ENCODE measurements at places on chromosomes 12 and 14. TPM values are rescaled to one million over a fixed set of nuclear protein-coding genes. Genes with fewer than 3 reads are reported as not detected.

The ALDH1L2 gene
- total RNA-seq = 17.2 TPM

The NANOG gene
- total RNA-seq = 0.16 TPM

The CD163L1 gene
- 7.0 TPM for total RNA-seq

The LRRC10 gene
- not detected for total RNA-seq

The RCOR1 gene
- 17.9 TPM for total RNA-seq

The KCNK13 gene
- 1.4 TPM for total RNA-seq

The DNAH10 gene
- total RNA-seq = 0.28 TPM

The AKAP6 gene
- total RNA-seq = 10.5 TPM

The C12orf75 gene
- total RNA-seq = 127 TPM

The SERPINA1 gene
- 1,861 TPM for total RNA-seq

The AMN gene
- 58.0 TPM for total RNA-seq

The LMNTD1 gene
- not detected for total RNA-seq

The KLHL33 gene
- 0.72 TPM for total RNA-seq

The PTPN6 gene
- total RNA-seq = 70.8 TPM

The RHOJ gene
- 20.0 TPM for total RNA-seq

The BLTP3B gene
- 18.3 TPM for total RNA-seq

The ANKRD33 gene
- total RNA-seq = not detected

The IFNG-AS1 gene
- 0.85 TPM for total RNA-seq

The SDR9C7 gene
- total RNA-seq = not detected

The CLMN gene
- 151 TPM for total RNA-seq

The DTX1 gene
- 4.9 TPM for total RNA-seq

The FOXM1 gene
- total RNA-seq = 1.3 TPM

The GOLGA5 gene
- 33.7 TPM for total RNA-seq

The SLC35F4 gene
- total RNA-seq = not detected

The NTF3 gene
- 3.5 TPM for total RNA-seq

The CD4 gene
- 38.1 TPM for total RNA-seq

The FKBP4 gene
- 70.2 TPM for total RNA-seq

The FOXG1 gene
- not detected for total RNA-seq

The CDKN3 gene
- 1.2 TPM for total RNA-seq

The SRRM4 gene
- 0.06 TPM for total RNA-seq

The MTHFD1 gene
- total RNA-seq = 76.1 TPM

The PLEKHG7 gene
- total RNA-seq = 1.5 TPM

The CRACR2A gene
- total RNA-seq = 6.1 TPM

The FGF6 gene
- total RNA-seq = not detected
